ENCODE measurements at places on chromosomes 3 and 15.

- DNase-seq, result peak; percentile 42
These were observed 270.2 kb downstream of the CADM2 start for GRCh38 chr3:85228966-85229365.

GRCh38 chr3:49614936-49615335 is 59.2 kb upstream of the APEH start:
- no peak for DNase-seq

DNA sequence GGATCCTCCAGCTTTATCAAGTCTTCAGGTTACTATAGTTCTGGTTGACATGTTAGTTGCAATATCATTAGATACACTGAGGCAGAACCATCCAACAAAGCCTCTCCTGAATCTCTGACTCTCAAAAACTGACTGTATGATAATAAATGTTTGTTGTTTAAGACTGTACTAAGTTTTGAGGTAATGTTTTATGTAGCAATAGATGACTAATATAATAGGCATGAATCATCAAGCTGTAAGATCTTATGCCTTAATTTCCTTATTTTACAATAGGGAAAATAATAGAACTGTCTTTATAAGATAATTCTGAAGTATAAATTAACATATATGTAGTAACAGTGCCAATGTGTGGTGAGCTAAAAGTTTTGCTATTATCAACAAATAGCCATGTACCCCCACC is 88.9 kb upstream of the TBC1D5 start:
- DNase-seq, result no peak

- no peak for DNase-seq
These were observed 407.7 kb upstream of the C2CD4B start for GRCh38 chr15:62572797-62573196.

- DNase-seq, result no peak
These were observed 189.2 kb downstream of the USP13 start for GRCh38 chr3:179842061-179842460.

- no peak for DNase-seq
These were observed 22.5 kb downstream of the FAM240A start for GRCh38 chr3:46634856-46635255.

DNA sequence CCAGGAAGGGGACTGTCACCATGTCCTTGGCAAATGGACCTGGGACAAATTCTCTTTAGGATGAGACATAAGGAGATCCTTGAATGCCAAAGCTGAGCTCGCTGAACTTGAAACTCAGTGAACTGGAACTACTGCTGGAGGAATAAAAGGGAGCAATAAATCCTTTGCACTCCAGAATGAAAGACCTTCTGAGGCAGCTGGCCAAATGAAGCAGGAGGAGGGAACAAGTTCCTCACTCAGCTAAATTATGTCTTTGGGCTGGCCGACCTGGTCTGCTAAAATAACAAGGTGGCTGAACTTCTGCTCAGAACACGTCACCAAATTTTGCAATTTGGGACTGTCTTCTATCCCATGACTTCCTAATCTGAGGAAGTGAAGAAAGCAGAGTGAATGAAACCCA is 314.7 kb downstream of the LPP start:
- no peak for DNase-seq

DNA sequence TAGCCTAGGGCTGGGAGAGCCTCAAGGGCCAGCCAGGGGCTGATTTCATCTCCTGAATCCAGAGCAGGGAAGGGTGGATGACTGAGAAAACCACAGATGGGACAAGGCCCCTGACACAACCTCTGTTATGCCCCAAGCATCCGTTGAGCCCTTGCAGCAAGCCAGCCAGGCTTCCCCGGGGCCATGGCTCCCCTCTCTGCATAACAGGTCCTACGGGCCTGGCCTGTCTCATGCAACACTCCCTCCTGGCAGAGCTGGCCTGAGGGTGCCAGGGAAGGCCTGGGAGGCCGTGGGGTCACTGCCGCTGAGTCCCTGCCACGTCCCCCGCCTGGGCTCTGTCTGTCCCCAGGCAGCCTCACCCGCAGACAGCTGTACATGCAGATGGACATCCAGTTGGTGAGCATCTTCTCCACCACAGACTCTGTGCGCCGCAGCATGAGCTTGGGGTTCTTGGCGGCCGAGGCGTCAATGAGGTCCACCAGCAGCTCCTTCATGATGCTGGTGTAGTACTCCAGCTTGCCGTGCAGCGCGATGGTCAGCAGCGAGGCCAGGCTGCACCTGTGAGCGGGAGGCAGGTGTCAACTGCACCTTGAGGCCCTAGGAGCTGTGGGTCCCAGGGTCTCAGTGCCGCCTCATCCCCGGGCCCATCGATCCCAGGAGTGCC is 22.1 kb downstream of the H1-8 start:
- DNase-seq, result peak; percentile 75

DNA sequence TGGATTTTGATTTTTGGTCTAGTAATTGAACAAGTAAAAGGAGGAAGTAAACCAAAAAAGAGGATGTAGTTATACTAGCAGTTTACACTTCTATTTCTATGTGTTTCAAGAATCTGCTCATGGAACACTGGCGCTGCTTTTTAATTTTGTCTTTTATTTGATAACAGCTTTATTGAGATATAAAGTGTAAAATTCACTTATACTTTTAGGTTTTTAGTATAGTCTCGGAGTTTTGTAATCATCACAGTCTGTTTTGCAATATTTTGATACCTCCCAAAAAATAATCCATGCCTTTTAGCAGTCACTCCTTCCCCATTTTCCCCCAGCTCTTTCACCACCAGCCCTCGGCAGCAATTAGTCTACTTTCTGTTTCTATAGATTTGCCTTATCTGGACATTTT is 18.0 kb downstream of the UBE2E2 start:
- DNase-seq, result no peak

DNA sequence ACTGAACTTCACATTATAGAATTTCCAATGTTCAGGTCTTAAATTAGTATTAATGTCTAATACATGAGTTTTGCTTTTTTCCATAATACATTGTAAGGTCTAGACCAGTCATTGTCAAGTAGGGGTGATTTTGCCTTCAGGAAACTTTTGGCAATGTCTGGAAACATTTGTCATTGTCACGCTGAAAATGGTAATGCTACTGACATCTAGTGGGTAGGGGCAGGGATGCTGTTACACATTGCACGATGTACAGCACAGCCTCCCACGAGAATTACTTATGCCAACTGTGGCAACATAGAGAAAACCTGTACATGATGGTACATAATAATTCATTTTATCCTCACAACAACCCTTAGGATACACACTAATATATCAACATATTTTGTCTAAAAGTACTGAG is 384.1 kb downstream of the CADM2 start:
- DNase-seq, result peak; percentile 55

DNA sequence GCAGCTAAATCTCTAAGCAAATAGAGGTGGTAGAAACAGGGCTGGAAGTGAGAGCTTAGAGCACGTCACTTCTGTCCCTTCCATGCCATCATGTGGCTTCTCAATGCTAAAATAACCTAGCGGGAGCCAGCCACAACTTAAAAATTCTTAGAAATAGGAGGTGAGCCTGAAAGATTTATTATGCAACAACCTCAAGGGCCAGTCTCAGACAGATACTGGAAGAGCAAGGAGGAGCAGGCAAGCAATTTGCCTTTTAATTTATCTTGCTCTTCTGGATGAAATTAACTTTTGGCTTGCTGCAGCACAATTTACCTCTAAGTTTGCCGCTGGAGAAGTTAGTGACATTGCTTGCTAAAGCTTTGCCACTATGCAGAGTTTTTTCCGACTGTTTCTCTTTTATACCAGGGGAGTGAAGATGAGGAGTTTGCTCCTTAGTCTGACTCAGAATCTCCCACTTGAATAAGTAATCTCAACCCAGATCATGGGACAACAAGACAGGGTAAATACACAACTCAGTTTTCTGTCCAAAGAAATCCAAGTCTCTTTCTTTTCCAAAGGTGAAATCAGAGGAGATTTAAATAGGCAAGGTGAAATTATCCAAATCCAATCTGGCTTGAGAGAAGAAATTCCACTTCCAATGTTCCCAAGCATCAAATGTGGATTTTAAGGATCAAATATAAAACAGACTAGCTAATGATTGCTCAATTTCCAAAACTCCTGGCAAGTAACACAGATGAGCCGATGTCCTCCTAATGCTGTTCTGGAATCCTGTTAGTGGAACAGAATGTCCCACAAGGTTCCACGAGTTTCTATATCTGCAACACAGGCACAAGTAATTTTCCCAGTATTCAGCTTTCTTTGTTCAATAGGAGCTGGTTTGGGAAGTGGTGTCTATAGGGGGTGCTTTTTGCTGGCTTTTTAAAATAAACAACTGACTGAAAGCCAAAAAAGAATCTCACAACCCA is 329.4 kb upstream of the RORA start:
- no peak for DNase-seq

DNA sequence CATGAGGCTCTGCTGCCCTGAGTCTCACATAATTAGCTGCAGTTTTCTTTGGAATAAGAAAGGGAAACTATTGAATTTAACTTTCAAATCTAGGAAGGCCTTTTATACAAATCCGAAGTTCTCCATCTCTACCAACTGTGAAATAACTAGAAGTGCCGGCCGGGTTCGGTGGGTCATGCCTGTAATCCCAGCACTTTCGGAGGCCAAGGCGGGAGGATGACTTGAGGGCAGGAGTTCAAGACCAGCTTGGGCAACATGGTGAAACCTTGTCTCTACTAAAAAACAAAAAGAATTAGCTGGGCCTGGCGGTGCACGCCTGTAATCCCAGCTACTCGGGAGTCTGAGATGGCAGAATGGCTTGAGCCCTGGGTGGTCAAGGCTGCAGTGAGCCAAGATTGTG is 43.6 kb downstream of the COL8A1 start:
- DNase-seq, result no peak

- DNase-seq, result no peak
These were observed 190.2 kb upstream of the DPH6 start for GRCh38 chr15:35736150-35736549.

DNA sequence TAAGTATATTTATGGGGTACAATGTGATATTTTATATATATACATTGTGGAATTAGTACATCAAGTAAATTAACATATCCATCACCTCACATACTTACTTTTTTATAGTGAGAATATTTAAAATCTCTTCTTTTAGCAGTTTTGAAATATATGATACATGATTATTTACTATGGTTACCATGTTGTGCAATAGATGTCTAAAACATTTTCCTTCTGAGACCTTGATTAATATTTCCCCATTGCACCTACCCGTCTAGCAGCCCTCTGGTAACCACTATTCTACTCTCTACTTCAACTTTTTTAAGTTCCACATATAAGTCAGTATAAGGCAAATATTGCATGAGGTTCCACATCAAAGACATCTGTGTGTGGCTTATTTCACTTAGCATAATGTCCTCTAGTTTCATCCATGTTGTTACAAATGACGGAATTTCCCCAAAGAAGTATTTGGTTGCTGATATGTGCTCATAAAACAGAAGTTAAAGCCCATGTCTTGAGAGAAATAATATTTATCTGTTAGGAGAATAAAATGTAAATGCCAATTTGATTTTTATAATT is 29.6 kb upstream of the NFKBIZ start:
- no peak for DNase-seq

GRCh38 chr15:45919806-45920205 is 285.0 kb downstream of the SQOR start:
- peak; percentile 66 for DNase-seq

DNA sequence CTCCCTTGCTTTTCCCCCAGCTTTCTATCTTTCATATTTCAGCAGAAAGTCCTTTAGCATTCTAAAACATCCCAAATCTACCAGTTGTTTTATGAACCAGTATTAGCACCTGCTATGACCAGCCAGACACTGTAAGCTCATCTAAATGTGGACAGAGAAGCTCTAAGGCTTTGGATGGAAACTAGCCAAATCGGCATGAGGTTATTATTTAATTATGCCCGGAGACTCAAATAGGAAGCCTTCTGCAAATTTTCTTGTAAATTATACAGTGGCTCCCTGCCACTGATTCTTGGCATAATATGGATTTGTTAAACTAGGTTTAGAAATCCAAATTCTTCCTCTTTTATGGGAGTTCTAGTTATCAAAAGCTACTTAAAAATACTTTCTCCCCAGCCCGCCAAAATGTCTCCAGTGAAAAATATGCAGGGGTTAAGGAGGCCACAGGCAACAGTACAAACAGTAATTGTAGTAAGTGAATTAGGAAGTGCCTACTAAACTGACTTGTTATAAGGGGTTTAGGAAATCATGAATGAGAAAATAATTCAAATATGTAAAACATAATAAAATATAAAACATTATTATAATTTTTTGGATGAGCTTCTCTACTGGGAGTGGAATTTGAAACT is 15.4 kb downstream of the MYH15 start:
- no peak for DNase-seq

Data from islet precursor cell (in vitro differentiated cells).